ENCODE measurements at places on chromosomes 3 and 15.
A peak's percentile ranks its signal among the peaks of the same experiment; 100 is the strongest.

DNA sequence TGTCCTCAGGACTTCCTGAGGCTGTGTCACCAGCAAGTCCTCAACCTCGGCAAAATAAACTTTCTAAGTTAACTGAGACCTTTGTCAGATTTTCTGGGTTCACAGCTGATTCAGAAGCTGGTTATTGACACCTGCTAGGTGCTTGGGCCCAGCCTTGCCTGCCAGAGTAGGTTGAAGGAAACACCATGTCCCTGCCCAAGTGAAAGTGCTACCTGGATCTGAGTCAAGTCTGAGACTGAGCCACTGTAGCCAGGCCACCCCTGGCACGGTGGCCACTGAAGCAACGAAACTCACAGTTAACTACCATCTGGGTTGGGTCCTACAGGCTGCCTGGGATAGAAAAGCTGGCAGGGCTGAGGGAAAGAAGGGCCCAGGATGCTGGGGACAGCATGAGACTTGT lies 8.2 kb downstream of the HYAL2 start:
- DNase-seq: no peak

DNA sequence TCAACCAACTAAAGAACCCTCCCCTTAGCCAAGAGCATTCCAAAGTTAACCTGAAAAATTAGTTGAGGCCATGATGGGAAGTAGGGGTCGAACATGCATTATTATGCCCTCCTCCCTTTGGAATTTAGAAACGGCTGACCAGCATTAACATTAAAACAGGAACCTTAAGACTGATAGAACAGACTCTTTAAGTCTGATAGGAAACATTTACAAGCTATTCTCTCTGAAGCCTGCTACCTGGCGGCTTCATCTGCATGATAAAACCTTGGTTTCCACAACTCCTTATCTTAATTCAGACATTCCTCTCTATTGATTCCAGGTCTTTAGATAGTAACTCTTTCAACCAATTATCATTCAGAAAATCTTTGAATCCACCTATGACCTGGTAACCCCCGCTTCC lies 331.0 kb downstream of the CGGBP1 start:
- no peak for DNase-seq

- DNase-seq: no peak
These were observed 201.8 kb downstream of the CACNA2D3 start for GRCh38 chr3:54324103-54324502.

- no peak for DNase-seq
These were observed 49.5 kb upstream of the SLC7A14 start for GRCh38 chr3:170635385-170635735.

- DNase-seq: no peak
These were observed 503.6 kb upstream of the NAALADL2 start for GRCh38 chr3:174355505-174355904.

DNA sequence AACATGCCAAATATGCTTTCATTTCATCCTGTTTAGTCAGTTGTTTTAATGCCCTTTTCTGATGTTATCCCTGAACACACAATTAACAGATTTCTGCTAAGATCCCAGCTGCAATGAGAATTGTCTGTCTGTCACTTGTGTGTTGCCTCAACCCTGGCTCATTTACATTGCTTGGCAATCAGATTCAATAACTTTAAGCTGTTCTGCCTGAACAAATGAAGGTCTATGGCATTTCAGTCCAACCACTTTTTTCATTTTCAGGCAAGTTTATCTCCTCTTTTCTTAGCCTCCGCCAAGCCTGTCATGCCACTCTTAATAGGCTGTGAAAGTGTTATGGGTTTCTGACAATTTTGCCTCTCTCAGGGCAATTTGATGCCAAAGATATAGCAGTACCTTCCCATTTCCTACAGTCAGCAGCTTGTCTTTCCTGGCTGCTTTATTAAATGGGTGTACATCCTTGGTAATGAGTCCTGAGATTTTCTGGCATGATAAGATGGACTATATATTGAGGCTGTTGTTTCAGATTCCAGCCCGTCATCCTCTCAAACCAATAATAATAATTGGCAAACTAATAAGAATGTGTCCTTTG lies 68.7 kb upstream of the ADAMTS9 start:
- DNase-seq: no peak

DNA sequence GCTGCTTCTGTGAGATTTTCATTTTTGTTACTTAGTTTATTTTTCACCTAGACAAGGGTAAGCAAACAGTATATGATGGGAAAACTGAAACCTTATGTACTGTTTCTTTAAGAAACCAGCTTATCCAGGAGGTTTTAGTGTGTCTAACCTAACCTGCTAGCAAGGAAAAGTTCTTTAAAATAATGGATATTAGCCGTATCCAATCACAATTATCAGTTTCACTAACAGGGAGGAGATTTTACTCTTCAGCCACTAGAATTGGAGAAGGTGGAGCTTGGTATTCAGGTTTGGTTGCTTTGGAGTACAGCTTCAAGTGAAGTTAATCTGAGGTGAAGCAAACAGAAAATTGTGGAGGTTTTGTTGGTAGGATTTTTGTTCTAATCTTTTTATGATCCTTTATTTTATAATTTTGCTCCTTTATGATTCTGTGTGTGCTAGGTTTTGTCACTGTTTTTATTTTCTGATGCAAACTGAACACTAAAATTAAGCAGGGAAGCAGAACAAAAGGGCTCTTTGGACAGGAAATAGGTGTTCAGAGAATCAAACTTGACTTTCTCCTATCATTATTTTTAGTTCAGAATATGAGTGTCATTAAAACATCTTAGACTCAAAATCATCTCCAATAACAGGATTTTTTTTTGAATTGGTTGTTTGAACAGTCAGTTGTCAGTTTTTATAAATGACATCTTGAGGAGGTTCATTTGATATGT lies 13.0 kb downstream of the ZFAND6 start:
- DNase-seq: peak; percentile 56

DNA sequence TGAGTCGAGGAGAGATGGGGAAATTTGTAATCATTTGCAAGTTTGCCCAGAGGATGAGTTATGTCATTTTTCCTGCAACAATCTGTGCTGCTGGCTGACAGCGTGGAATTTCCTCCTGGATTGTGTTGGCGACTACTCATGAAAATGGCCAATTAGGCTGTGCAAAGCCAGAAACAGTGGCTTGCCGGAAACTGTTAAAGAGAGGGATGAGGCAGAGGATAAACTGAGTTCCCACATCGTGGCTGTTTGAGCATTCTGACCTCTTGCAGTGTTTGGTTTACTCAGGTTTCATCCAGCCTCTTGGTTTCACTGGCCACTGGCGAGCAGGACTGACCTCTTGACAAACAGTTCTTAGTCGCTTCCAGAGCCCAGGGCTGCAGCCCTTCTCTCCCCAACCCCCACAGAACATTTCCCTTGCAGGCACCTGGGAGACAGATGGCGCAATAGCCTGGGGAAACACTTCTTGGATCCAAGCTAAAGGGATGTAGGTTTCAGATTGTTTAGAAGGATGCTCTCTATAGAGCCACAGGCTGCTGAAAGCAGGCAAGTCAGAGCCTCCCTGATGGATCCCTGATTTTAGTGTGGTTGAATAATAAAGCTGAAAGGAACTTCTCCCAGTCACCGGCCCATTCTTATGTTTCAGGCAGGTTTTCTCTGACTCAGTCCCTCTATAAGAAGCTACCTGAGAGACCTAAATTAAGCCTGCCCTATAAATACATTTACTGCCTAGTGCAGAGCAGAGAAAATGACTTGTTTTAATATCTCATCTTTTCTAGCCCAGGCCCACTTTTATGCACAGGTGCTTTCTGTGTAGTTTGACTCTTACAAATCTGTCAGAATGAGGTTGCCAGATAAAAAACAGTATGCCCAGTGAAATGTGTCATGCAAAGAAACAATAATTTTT lies 92.8 kb upstream of the UBE2E1 start:
- peak; percentile 69 for DNase-seq

- DNase-seq: no peak
These were observed 546.2 kb downstream of the MECOM start for GRCh38 chr3:169117264-169117663.

Measured in AG09319 (cell line).